ENCODE measurements at places on chromosomes 2 and 18.

DNA sequence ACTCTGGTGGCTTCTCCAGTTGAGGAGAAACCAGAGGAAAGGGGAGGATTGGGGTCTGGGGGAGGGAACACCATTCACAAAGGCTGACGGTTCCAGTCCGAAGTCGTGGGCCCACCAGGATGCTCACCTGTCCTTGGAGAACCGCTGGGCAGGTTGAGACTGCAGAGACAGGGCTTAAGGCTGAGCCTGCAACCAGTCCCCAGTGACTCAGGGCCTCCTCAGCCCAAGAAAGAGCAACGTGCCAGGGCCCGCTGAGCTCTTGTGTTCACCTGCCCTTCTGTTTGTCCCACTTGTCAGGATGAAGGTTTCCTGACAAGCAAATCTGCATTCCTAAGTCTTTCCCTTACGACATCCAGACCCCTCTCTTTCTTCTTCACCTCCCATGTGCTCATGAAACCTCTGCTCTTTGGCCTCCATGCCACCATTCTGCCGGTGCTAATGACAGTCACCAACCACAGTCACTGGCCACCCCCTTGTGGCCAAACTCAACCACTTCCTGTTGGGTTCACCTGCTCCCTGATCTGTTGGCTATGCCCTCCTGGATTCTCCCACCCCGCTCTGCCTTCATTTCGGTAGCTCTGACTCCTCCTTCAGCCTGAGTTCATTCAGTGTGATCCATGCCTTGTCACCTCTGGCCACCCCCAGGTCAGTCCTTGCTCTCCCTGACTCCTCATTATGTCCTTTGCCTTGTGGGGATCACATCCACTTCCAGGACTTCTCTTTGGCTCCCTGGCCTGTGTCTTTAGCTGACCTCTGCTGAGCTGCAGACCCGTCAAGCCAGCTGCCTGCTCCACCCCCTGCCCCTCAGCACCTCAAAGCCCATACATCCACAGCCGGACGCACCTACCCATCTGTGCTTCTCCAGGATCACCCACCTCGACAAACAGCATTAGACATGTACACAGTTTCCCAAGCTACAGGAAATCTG is 17.6 kb downstream of the EMX1 start:
- peaks cover 52% of the 10 kb centered on the region for H3K27me3 ChIP-seq
- no peak overlapping the region for H3K4me3 ChIP-seq
- peak; percentile 54 for DNase-seq
- peaks cover 7% of the 10 kb centered on the region for H3K36me3 ChIP-seq

DNA sequence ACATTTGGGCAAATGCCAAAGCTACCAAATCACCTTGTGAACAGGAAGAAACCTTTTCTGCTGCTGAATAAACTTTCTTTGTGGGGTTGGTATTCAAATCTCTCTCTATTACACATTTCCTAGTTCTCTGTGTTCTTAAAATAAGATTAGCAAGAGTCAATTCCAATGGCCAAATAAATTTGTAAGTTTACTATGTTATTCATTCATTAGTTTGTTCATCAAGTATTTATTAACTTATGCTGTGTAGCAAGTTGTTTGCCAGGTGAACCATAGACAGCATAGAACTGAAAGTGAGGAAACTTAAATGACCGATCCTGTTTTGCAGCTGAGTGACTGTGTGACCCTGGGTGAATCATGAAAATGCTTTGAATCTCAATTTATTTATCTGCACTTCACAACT is 37.7 kb upstream of the FSHR start:
- H3K27ac ChIP-seq, result no peak overlapping the region
- peaks cover 12% of the 10 kb centered on the region for H3K4me1 ChIP-seq
- DNase-seq, result no peak
- no peak overlapping the region for H3K4me3 ChIP-seq

DNA sequence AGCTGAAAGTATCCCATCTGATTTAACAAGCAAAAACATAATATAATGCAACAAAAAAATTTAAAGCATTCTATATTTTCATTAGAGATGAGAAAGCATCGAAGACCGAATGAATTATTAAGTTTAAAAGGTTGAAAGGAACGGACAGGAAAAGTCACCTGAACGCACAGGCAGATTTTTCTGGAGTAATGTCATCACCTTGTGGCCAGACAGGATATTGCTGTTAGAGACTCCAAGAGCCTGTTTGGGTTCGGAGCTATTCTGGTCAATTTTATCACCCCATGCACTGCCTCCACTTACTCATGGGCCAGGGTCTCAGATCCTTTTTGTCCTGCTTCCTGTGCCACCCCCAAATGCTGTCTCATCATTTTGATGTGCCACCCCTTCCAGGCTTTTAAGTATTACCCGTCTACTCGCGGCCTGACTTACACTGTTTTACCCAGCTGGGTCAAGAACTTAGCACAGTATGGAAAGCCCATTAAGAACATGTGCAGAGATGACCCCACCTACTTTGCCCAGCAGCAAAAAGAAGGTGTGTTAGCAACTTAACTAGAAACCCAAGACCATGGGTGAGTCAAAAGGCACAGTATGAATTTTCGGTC is 27.3 kb downstream of the GKN2 start:
- no peaks in the 10 kb centered on the region for H3K27me3 ChIP-seq
- no peak overlapping the region for H3K4me3 ChIP-seq
- peak; percentile 38 for DNase-seq

DNA sequence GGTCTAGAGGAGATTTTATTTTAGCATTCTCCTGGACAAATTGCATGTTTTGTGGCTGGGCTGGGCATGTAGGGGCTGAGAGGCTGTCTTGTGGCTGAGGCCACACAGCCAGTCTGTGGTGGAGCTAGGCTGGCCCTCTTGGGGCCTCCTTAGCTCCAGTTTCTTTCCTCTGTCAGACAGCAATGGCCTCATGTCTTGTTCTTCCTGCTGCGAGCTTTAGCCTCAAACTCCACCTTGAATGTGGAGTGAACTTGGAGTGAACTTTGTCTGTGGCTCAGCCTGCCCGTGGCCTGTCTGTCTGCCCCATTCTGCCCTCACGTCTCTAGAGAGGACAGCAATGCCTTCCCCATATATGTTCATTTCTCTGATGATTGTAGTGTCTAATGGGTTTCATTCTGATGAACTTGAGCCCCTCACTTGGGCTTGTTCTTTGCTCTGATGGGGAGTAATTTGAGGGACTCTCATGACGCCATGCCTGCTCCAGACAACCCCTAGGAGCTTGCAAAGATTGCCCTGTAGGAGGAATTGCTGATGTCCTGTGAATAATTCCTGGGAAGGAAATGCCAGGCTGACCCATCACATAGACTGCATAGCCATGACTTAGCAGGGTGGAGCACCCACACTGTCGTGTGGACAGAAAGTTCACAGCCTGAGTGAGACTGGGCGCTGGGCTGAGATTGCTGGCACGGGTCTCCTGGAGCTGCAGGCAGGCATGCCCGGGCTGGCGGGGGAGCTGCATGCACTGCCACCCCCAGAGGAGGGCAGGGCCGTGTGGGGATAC is 42.6 kb downstream of the ASAP2 start:
- no peak overlapping the region for H3K4me3 ChIP-seq
- no peaks in the 10 kb centered on the region for H3K36me3 ChIP-seq
- peak overlapping the region; percentile 10 for H3K27ac ChIP-seq

GRCh38 chr2:124874219-124874618 is 849.1 kb downstream of the CNTNAP5 start:
- H3K27me3 ChIP-seq, result no peaks in the 10 kb centered on the region
- no peaks in the 10 kb centered on the region for H3K4me1 ChIP-seq
- H3K27ac ChIP-seq, result no peak overlapping the region
- H3K4me3 ChIP-seq, result no peak overlapping the region
- DNase-seq, result no peak
